ENCODE measurements at places on chromosomes 6 and 20. TPM values are rescaled to one million over a fixed set of nuclear protein-coding genes. Genes with fewer than 3 reads are reported as not detected.

- DNase-seq: no peak
Observed at GRCh38 chr20:37988306-37988954, 44.8 kb downstream of the TTI1 start.

DNA sequence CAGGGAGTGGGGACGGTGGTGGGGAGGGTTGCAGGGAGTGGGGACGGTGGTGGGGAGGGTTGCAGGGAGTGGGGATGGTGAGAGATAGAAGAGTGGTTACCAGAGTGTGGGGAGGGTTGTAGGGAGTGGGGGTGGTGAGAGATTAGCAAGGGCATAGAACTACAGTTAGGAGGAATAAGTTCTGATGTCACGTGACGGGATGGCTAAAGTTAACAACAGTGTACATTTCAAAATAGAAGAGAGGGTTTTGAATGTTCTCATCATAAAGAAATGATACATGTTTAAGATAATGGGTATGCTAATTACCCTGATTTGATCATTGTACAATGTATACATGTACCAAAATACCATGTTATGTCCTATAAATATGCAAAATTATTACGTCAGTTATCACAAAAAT lies 57.6 kb upstream of the FRMD1 start:
- no peak for DNase-seq

DNA sequence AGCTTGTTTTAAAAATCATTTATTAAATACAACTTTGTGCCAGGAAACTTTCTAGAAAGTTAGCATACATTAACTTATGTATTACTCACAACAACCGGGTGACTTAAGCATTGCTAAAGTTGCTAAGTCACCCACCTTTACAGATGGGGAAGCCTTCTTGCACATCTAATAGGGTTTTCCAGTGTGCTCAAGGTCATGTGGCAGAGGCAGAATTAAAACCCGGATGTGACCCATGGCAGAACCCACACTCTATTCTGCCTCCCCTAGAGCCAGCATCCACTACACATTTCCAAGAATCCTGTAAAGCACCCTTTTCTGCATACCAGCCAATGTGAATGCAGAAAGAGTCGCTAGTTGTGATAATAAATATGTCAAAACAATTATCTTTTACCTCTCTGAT lies 13.4 kb downstream of the LINC00237 start:
- DNase-seq: no peak

GRCh38 chr6:7381092-7381491 lies 8.4 kb downstream of the CAGE1 start:
- DNase-seq: no peak

GRCh38 chr6:34851361-34851760 lies 36.5 kb downstream of the TAF11 start:
- no peak for DNase-seq

- DNase-seq: no peak
Observed at GRCh38 chr6:117668736-117669135, 6.5 kb upstream of the NUS1 start.

GRCh38 chr6:55449225-55449624 lies 122.0 kb downstream of the GFRAL start:
- no peak for DNase-seq

DNA sequence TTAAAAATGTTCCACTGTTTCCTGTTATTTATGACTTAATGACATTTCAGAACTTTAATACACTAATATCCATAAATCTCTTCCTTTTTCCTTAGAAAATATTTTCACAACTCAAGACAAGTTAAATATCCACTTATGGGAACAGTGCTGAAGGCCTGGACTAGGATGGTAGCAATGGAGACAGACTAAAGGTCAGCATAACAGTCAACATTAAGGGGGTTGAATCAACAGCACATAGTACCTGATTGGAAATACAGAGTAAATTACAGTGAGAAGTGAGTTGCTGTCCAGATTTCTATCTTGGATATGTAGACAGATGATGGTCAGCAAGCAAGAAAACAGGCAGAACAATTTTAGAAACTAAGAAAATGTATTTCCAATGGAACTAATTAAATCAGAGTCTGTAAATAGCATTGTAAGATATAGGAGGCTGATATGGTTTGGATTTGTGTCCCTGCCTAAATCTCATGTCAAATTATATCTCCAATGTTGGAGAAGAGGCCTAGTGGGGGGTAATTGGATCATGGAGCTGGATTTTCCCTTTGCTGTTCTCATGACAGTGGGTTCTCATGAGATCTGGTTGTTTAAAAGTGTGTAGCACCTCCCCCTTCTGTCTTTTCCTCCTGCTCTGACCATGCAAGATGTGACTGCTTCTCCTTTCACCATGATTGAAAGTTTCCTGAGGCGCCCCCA lies 682.7 kb downstream of the MAFB start:
- DNase-seq: no peak

GRCh38 chr6:122753688-122754056 lies 25.8 kb upstream of the FABP7 start:
- no peak for DNase-seq

- no peak for DNase-seq
Observed at GRCh38 chr6:149122850-149123821, 194.4 kb upstream of the TAB2 start.

- no peak for DNase-seq
Observed at GRCh38 chr20:40470445-40471260, 218.4 kb downstream of the MAFB start.

- DNase-seq: no peak
Observed at GRCh38 chr20:62063315-62063980, 2.2 kb downstream of the TAF4 start.

DNA sequence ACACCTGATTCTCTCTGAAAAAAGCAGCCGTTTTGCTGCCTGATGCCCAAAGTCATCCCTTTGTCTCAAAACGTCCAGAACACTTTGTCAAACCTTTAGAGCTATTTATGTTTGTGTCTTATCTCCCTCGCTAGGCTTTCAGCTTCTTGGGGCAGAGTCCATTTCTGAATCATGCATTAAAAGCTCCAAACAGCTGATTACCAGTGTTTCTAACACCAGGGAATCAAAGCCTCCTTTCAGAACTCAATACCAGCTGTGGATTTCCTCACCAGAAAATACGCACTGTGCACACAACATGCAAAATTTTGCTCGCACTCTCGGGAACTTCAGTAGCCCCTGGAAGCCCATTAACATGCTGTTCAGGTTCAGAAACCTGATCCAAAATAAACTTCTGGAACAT lies 333.3 kb downstream of the HACE1 start:
- DNase-seq: no peak

DNA sequence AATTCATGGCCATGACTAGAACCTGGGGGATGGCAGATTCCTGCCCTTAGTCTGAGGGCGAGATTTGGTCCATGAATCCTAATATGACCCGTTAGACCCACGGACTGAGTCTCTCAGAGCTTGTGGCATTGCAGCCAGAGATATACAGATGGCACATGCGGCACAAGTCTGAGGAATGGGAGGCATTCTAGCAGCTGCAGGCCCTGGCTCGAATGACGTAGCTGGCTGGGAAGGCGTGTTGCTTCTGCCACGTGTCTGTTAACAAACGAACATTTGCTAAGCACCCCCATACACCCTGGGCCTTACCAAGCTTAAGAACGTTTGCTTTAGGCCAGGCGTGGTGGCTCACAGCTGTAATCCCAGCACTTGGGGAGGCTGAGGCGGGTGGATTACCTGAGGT lies 68.0 kb downstream of the CD164 start:
- no peak for DNase-seq

GRCh38 chr20:2357114-2357513 lies 23.6 kb upstream of the TGM6 start:
- no peak for DNase-seq

- no peak for DNase-seq
Observed at GRCh38 chr20:37348792-37349516, 3.0 kb downstream of the SRC start.

DNA sequence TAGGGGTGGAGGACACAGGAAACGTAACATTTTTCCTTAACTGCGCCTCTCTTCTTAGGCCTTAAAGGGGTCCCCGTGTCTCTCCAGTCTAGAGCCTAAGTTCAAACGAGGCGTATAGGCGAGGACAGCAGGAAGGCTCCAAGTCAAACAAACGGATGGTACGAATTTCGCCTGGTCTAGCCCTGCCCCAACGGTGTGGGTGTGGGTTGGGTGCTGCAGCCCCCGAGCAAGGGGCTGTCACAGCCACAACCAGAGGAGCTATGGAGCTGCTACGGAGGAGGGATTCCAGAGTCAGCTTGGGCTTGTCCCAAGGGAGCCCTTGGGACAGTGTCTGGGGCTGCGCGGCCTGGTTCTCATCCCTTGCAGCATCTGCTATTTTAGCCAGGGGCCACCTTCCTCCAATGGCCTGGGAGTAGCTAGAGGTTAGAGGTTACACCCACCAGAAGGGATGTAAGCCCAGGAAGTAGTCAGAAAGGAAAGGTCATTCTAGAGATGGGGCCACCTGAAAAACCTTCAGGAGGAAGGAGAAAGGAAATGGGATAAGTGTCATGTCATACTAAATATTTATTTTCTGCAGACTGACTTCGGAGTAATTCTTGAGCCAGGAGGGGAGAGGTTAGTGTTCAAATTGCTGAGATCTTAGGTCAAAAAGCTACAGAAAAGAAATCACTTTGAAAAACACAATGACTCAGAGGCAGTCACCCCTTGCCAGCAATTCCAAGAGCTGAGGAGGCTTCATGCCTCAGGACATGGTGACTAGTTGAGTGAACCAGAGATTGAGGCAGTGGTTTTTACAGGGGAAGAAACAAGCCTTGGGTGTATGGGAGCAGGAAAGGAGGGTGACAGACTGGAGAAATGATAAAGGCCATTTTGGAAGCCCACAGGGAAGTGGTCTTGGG lies 21.7 kb downstream of the VPS52 start:
- DNase-seq: no peak

GRCh38 chr20:14360416-14360815 lies 23.0 kb upstream of the FLRT3 start:
- DNase-seq: no peak

DNA sequence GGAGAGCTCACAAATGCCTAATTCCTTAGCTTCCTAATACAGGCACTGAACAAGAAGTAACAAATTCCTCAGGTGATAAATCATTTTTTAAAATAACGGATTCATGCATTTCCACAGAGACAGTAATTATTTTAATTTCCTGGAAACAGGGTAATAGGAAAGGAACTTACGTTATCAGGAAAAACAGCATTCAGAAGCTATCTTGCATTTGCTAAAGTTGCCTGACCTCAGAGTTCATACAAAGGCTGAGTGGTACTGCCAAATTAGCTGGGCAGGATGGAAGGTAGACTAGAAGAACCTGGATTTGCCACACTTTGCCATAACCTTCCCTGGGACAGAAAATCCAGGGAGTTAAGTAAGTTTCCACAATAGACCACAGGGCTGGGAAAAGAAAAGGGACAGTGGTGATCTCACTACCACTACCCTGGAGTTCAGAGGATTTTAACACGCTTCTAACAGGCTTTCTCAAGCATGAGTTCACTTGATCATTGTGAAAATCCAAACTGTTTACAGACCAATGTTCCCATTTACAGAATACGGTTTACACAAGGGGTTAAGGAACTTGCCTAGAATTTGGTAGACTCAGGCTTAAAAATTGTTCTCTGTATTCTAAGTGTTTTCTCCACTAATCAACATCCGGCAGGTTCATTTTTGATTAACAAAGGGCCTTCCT lies 57.0 kb downstream of the KIF13A start:
- DNase-seq: no peak

GRCh38 chr6:121205569-121205968 lies 128.7 kb downstream of the TBC1D32 start:
- DNase-seq: no peak

- no peak for DNase-seq
Observed at GRCh38 chr6:125066964-125067363, 86.6 kb upstream of the TPD52L1 start.

DNA sequence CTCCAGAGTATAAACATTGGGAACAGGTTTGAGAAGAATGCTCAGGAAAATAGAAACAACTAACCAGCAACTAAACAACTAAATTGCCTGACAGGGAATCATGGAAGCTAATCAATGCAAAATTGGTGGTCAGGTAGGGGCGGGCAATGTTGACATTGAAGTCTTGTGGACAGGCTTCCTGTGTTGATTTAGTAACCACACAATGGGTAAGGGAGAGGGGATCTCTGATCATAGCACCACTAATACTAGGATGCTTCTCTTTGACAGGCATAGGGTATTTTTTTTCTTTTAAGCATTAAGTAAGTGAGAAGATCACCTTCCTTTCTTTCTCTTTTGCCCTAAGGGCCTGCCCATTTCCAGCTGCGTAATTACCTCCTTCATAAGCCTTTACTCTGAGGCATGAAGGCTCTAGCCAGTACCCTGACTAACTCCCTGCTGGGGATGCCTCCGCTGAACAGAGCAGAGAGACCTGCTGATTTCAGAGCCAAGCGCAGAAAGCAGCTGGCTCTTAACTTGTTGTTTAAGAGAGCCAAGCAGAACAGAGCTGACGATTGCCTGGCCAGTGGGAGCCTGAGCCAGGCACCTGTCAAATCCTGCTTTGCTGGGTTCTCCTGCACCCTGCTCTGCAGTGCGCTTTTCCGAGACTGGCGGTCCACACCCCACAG lies 118.7 kb downstream of the BMP2 start:
- no peak for DNase-seq

DNA sequence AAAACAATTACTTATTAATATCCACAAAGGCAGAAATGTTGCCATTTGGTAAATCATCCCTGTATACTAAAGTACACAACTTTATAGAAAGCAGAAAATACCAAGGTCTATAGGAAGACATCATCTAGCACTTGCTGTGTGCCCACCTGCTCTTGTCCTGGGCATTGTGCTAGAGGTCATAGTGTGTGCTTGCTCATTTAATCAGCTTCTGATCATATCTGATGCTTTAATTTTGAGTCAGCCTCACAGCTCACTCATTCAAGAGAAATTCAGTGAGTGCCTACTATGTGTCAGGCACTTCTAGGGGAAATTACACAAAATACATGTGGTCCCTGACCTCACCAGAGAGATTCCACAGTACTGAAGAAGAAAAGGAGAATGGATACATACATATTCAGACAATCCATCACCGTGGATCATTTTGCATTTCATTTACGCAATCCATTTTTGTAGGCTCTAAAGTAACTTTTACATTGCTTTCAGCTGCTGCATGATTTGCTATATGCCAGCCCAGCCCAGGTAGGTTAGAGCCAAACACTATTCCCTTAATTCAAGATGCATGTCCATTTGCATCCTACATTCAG lies 167.9 kb upstream of the MCHR2 start:
- DNase-seq: no peak

- no peak for DNase-seq
Observed at GRCh38 chr20:38975539-38976120, 13.5 kb downstream of the DHX35 start.

- no peak for DNase-seq
Observed at GRCh38 chr6:149935668-149936067, 6.1 kb upstream of the ULBP2 start.

MPIG6B gene
- polyA plus RNA-seq: 0.62 TPM

FOXA2 gene
- polyA plus RNA-seq: not detected

NUS1 gene
- polyA plus RNA-seq: 21.6 TPM

PSORS1C2 gene
- polyA plus RNA-seq: not detected

CRISP2 gene
- polyA plus RNA-seq: not detected

MAN1A1 gene
- polyA plus RNA-seq: 98.6 TPM

TINAG gene
- polyA plus RNA-seq: not detected

PRPF6 gene
- polyA plus RNA-seq: 71.8 TPM

ANKRD66 gene
- not detected for polyA plus RNA-seq

HAO1 gene
- polyA plus RNA-seq: 0.10 TPM

NKX2-2 gene
- polyA plus RNA-seq: not detected

LYRM4 gene
- polyA plus RNA-seq: 20.8 TPM

TGM3 gene
- not detected for polyA plus RNA-seq

TDRD6 gene
- polyA plus RNA-seq: 0.13 TPM

WFDC12 gene
- polyA plus RNA-seq: not detected

FRMD1 gene
- 0.03 TPM for polyA plus RNA-seq

SLC22A3 gene
- 9.1 TPM for polyA plus RNA-seq

CAGE1 gene
- not detected for polyA plus RNA-seq

ARFGEF3 gene
- 1.3 TPM for polyA plus RNA-seq

TENT5A gene
- polyA plus RNA-seq: 18.8 TPM

All from urinary bladder (tissue), 4 donors.